GM18507 (cell line): ENCODE measurements at places on chromosomes 6 and 20.

DNA sequence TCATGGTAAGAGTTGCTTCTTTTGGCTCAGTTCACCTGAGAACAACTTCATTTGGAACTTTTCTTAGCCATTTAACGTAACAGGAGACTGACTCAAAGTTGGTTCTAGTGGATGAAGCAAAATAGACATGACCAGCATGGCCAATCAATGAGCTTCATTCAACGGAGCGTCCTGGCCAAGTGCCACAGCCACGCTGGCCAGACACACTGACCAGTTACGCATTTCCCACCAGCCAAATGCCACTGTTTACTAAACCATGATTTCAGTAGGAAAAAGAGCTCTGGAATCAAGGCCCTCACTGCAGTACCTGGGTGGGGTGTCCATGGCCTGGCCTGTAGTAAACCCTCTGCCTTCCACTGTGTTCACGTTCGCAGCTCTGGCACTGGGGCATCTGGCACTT is 80.4 kb downstream of the POPDC3 start:
- no peak for DNase-seq

- no peak for DNase-seq
These were observed 32.9 kb downstream of the TRIM38 start for GRCh38 chr6:25995507-25995906.

- no peak for DNase-seq
These were observed 57.1 kb upstream of the CEP162 start for GRCh38 chr6:84284428-84285049.

DNA sequence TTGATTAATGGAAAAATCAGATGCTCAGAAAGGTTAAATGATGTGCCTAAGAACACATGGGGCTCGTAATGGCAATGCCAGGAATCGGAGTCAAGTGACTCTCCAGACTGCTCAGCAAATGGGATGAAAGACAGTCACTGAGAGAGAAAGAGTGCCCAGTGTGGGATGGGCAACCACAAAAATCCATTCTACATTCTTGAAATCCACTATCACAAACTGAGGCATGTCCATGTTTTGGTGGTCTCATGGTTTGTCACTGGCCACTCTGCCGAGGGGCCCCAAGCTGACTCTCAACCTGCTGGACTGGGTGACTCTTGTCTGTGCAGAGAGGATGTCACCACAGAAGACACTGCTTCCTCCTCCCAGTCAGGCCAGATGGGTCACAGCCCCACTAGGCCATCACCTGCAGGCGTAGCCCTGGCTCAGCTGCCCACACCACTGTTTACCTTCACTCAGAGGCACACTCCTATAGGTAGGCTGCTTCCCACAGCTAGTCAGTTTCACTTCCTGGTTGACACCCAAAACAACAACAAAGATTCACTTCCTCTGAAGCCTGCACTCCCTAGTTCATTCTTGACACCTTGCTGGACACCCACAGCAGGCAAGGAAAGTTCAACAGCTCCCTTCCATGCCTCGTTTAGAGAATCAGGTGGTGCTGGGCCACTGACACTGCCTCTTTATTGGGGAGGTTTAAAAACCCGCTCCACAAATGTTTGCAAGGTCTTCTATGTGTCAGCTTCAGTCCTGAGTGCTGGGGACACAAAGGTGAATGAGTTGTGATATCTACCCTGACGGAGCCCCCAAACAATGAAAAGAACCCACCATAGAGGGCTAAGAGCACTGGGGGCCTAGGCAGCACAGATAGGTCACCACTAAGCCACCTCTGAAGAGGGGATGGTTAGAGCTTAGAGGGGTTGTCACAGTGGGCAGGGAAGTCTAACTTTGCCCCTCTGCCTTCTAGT is 21.7 kb downstream of the MAP1LC3A start:
- DNase-seq = no peak

DNA sequence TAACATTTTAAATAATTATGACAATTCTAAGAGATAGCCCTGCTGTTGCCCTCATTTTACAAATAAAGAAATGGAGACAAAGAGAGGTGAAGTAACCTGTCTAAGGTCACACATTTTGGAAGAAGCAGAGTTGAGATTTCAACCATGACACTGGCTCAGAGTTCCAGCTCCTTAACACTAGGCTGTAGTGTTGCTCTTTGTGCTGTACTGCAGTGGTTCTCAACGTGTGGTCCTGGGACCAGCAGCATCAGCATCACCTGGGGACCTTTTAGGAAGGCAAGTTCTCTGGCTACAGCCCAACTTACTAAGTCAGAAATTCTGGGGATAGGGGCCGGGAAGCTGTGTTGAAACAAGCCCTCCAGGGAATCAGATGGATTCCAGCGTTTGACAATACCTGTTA is 62.4 kb upstream of the FERMT1 start:
- DNase-seq = no peak

DNA sequence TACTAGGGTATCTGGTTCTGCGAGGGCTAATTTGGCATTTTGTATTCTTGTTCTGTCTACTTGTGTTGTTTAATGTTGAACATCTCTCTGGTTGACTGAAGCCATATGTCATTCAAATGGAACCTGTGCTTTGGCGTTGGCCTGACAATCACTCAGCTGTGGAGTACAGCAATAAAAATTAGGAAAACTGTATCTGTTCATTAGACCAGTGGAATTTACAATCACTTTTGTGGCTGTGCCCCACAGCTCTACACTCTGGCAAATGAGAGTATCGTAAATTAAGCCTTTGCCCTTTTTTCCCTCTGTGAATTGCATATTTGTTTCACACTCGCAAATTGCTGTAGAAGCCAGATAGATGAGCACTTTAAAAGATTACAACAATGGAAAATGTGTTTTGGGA is 102.0 kb downstream of the ARID1B start:
- no peak for DNase-seq

DNA sequence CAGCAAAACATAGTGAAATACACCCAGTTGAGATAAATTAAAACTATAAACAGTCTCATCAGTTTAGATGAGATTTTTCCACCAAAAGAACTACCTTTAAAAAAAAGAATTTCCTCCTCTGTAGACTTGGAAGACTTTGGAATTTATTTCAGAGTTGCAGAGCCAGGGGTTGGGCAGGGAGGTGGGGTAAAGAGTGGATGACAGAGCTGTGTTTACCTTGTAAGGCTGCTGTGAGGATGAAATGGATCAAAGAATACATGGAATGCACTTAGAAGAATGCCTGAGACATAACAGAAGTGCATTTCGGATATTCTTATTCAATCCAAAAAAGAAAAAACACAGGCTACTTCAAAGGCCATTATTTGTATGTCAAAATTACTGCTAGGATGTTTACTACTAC is 6.4 kb upstream of the LY86 start:
- DNase-seq = no peak

GRCh38 chr6:63549076-63549475 is 23.2 kb upstream of the LOC128125822 start:
- no peak for DNase-seq

DNA sequence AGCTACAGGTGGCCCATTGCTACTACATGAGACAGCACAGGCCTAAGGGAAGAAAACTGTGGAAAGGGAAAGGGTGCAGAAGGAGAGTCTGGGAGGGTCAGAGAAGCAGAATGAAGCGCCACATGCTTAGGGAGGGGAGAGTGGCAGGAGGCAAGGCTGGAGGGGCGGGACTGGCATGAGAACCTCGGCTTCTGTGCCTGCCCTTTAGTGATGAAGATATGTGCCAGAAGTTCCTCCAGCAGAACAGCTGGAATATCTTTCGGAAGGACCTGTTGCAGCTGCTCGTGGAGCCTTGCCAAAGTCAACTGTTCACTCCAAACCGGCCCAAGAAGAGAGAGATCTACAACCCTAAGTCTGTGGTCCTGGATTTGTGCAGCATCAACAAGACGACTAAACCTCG is 61.8 kb downstream of the CNBD2 start:
- no peak for DNase-seq

DNA sequence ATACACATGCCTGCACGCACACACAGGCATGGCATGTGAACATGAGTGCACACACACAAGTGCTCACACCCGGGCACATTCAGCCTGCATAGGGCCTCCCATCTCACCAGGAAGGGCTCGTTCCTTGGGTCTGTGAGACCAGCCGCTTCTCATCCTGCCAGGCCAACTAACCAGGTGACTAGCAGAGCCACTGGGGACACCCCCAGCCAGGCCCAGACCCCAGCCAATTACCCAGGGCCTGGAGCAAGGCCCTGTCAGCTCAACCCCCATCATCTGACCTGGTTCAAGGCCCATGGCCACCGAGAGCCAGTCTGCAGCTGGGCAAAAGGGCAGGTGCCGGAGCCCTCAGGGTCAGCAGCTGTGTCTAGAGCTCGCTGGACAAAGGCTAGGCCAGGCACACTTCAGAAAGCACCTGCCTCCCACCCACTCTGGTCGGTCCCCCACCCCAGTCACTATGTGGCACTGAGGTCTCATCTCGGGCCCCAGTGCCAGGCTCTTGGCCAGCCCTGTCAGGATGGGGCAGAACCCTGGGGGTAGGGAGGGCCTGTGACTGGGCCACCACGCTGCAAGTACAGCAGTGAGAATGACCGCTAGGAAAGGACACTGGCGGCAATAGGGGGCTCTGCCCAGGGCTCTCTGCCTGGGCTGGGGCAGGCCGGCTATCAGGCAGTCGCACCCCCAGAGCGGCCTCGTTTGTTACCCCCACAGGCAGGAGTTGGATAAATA is 26.8 kb upstream of the MRGBP start:
- no peak for DNase-seq

GRCh38 chr6:30025186-30025585 is 35.9 kb upstream of the POLR1H start:
- no peak for DNase-seq

- no peak for DNase-seq
These were observed 4.2 kb downstream of the KCNB1 start for GRCh38 chr20:49478266-49478665.

DNA sequence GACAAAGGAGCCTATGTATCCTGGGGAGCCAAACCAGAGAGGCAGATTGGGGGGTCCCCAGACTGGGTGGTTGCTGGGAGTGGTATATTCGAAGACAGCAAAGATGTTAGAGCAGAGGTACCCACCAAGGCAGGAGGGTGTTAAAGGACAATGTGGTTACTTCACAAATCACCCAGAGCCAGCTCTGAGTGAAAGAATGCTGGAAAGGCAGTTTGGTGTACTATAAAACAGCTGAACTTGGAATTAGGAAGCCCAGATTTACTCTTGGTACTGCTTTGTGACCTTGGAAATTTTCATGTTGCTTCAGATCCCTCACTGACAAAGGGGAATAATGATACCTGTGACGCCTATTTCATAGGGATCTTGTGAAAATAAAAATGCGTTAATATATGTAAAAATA is 121.6 kb downstream of the CD164 start:
- DNase-seq = no peak
